Psoas muscle (tissue), 8 donors: ENCODE measurements at places on chromosomes 12 and 14.

DNA sequence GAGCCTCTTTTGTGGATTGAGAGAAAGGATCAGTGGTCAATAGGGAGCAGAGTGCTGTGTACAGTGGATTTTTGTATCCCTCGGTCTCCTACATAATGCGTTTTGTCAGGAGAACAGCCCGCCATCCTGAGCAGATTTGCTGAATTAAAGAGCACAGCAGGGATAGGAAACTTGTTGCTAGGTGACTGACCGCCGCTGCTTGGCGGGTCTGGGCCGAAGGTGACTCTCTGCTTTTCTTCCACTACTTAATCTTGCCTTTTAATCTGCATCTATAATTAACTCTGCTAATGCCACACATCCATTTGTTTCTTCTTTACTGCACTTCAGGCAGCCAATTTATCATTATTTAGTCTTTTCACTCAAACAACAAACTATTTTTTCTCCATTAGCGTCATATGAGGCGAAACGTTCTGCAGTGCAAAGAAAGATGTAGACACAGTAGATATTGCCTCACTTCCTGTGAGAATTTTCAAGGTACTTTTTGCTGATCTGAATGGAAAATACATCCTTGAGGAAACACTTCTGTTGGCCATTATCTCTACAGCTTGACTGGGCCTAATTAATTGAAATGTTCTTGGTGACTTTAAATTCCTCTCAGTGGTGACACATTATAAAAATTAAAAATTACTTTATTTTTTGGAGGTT is 108.0 kb downstream of the PPM1A start:
- no peak for DNase-seq

- DNase-seq = no peak
Observed at GRCh38 chr12:43501703-43502102, 50.3 kb downstream of the ADAMTS20 start.

- DNase-seq = no peak
Observed at GRCh38 chr12:47913081-47913480, 8.3 kb upstream of the VDR start.

DNA sequence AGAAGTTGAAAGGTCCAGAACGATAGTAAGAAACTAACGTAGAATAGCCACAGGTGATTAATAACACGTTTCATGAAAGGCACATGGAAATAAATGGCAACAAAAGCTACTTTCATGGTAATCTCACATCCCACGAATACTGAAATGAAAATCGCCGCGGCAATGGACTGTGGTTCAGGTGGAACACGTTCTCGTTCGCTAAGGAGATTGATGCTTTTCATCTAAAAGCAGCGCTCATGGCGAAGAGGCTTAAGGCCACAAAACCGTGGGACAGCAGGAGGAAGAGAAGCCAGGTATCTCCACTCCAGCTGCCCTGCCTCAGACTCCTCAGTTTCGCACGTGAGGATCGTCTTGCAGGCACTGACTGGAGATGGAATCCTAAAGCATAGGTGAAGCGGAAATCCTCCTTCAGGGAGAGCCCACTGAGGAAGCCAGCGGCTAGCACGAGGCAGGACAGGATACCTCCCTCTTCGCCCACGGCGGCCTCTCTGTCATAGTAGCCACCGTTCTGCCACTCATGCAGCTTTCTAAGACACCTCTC is 696 bp upstream of the GPHN start:
- no peak for DNase-seq

DNA sequence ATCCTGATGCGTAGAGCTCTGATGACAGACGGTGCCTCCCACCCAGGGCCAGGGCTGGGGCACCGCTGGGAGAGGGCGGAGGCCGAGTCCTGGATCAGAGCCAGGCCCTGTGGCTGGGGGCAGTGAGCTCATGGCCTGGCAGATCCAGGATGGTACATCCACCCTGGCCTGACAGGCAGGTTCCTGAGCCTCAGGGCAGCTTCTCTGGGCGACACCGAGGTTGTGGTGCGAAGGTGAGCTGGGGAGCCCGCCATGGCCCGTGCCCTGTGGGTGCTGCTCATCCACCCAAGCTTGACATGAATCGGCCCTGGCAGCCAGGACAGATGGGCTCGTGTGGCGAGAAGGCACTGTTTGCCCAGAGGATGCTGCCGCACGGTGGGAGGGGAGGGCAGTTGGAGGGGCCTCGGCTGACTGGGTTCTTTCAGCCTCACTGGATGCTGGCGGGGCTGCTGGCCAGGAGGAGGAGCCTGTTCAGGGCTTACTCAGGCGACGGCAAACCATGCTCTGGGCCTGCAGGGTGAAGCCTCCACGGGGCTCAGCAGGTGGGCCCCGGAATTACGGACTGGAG is 16.6 kb downstream of the LRTM2 start:
- no peak for DNase-seq

- no peak for DNase-seq
Observed at GRCh38 chr14:66249544-66249943, 236.6 kb upstream of the CCDC196 start.

- no peak for DNase-seq
Observed at GRCh38 chr12:104699489-104700190, 242.9 kb downstream of the CHST11 start.

- no peak for DNase-seq
Observed at GRCh38 chr14:48582938-48583337, 907.5 kb upstream of the MDGA2 start.

GRCh38 chr14:72535485-72535884 is 358.4 kb downstream of the DPF3 start:
- no peak for DNase-seq

GRCh38 chr14:68589447-68590200 is 203.2 kb downstream of the ZFP36L1 start:
- peak; percentile 58 for DNase-seq

DNA sequence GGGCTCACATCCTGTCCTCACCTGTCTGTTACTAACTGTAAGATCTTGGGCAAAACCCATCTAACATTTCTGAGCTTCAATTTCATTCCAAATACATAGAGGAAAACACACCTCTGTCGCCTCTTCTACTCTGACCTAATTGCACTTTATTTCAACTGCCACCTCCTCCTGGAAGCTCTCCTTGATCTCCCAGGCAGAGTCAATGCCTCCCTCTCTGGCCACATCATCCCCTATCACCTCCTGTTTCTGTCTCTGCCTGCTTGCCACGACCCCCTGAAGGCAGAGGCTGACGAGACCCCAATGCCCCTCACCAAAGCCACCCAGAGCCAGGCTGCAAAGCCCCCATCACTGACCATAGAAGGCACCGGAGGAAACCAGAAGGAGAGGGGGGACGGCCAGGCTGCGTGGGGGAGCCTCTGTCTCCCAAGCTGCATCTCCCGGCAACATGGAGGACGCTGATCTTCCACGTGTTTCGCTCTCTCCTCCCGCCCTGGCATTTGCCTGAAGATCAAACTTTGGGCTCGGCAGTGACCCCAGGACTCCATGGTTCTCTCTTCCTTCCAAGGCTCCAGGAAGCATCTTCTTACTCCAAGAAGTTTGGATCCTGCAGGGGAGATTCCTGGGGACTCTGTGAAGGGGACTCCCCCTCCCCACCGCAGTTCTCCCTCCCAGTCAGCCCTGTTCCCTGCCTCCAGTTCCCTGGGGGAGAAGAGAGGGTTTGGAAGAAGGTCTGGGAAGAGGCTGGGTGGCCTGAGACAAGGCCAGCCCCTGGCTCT is 50.1 kb upstream of the BCL11B start:
- DNase-seq = no peak

- DNase-seq = no peak
Observed at GRCh38 chr14:101945171-101945570, 19.2 kb upstream of the DYNC1H1 start.

- no peak for DNase-seq
Observed at GRCh38 chr14:24828486-24828885, 194.5 kb upstream of the GZMB start.

- no peak for DNase-seq
Observed at GRCh38 chr14:94458096-94458495, 5.5 kb upstream of the SERPINA11 start.

DNA sequence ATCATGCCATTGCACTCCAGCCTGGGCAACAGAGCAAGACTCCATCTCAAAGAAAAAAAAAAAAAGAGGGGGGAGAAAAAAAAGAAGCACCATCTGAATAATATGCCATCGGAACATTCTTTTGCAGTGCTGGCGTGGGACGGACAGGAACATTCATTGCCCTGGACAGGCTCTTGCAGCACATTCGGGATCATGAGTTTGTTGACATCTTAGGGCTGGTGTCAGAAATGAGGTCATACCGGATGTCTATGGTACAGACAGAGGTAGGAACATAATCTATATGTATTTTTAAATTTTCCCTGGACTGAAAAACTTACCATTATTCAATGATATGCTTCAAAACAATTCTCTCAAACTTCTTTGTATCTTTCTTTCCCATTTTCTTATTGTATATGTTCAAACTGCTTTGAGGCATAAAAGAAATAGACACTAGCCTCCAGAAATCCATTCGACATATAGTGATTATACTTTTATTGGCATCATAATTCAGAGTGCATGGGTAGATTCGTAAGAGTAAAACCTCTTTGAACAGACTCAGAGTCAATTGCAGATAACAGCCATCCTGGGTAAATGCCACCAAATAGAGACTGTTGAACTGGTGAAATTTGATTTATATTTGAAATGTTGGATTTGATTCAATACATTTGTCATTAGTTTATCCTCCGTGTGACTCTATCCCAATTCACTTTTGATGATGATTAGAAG is 199.7 kb downstream of the EPS8 start:
- no peak for DNase-seq

- DNase-seq = no peak
Observed at GRCh38 chr12:28268608-28269229, 78.5 kb downstream of the CCDC91 start.

DNA sequence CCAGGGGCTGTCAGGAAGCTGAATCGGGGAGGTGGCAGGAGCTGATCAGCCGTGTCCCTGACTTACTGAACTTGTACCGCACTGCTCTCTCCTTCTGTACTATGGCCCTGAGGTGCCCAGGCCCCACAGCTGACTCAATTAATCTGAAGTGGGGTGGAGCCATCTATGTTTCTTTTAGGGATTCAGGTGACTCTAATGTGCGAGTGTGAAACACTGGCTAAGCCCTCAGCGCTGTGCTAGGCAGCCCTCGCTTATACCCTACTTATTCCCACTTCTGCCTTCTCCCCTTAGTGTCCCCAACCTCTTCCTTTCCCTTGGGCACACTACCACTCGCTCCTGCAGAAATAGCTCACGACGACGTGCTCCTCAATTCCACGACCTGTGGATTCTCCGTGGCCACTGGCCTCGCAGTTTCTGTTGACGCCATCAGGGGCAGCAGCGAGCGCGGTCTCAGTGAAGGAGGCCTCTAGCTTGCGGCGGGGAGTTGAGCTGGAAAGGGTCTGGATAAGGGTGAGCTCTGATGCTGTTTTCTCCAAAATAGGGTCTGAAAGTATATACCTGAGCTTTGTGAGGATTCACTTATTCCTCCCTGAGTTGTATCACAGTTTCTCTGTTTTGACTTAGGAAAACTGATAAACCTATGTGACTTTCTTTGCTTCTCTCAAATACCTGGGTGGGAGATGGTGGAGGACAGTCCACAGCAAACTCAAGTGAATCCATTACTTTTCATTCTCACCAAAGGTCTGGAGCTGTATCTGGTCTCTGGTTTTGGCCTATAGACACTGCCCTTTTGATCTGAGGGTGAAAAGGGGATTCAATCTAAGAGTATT is 167.6 kb downstream of the SLC41A2 start:
- DNase-seq = peak; percentile 67

DNA sequence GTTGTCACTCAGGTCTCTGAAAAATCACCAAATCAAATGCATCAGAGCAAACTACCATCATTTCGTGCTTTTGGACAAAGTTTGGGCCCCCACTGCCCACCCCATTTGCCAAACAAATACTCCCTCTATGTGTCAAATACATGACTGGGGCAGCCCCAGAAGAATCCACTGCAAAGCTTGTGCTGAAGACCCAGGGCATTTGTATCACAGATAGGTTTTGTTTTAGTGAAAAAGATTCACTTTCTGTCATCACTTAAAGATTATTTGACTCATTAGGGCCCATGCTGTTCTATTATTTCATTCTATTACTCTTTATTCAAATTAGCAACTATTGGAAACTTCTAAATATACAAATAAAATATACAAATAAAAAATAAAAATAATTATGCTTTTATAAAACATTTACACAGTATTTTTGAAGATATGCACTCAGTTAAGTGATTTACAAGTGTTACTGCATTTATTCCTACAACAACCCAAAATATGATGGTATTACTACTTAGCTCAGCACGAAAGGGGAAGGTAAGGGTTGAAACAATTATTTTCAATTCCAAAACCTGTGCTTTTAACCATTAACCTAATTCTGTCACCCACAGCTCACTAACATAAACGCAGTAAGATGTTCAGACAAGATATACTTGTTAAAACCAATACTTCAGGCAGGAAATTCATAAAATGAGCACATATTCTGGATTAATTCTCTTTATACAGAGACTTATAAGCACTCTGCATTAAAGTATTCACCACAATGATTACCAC is 36.5 kb downstream of the LRIG3 start:
- DNase-seq = no peak

- no peak for DNase-seq
Observed at GRCh38 chr14:39366460-39367386, 65.5 kb downstream of the FBXO33 start.

DNA sequence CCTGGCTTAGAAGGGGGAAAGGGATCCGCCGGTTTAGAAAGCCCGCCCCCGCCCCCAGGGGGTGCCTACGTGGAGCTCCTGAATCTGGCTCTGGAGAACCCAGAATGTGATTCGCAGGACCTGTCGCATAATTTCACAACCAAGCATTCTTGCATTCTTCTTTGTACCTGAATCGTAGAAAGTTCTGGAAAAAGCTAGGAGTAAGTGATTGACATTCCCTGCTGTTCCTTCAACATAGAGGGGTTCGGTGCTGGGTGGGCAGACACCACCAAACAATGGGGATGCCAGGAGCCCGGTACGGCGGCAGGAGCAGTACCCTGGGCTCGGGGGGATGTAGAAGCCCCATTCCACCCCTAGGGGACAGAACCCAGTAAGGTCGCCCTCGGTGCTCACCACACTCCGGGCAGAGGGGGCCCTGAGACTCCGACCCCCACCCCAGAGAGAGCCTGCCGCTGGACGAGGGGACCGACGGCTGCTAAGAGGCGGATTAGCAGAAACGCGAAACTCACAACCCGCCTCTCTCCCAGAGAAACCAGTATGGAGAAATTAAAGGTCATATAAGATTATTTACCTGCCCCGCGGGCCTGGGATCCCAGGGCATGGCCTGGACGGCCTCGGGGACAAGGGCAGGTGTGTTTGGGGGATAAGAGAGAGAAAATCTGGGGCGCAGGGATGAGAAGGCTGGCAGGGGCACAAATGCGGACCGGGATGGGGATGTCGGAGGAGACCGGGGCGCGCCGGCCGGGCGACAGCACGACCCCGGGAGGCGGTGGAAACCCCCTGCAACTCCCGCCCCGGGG is 520 bp downstream of the CSRP2 start:
- DNase-seq = peak; percentile 19

DNA sequence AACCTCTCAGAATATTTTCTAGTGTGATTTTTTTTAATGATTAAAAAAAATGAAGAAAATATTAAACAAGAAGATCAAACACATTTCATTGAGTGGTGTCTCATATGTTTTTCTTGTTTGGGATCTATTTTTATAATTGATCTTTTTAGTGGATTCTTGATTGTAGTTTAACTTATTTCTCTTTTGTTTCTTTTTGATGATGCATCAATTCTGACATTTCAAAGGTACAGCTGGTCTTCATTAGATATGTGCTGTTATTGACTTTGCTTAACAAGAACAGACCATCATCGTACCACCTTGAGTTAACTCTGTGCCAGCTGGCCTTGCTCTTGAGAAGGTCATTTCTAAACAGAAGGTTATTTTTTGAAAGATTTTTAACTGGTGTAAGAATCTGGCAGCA is 45.8 kb upstream of the FGD4 start:
- no peak for DNase-seq
